ENCODE measurements at places on chromosomes 7 and 10.

DNA sequence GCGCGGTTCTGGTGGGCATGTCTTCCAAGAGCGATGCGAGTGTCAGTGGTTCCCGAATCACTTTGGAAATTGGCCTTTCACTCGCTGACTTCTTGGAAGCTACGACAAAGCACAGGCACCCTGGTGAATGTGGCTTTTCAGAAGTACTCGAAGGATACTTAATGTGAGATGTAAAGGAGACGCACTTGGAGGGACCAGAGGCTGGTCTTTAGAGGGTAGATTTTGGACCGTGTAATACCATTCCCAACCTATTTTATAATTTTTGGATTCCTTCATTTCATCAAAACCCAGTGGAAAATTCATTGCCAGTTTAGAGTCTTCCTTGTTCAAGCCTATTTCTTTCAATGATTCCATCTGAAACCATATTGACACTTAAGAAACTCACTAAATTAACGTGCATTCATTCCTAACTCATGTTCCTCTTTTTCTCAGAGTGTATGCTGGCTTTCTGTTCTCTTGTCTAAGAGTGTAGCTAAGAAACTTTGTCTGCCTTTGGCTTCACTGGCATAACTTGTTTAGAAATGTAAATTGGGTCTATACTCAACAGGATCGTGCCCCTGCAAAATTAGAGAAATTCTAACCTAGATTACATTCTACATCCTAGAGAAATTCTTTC lies 645 bp upstream of the COPG2 start:
- DNase-seq = no peak

DNA sequence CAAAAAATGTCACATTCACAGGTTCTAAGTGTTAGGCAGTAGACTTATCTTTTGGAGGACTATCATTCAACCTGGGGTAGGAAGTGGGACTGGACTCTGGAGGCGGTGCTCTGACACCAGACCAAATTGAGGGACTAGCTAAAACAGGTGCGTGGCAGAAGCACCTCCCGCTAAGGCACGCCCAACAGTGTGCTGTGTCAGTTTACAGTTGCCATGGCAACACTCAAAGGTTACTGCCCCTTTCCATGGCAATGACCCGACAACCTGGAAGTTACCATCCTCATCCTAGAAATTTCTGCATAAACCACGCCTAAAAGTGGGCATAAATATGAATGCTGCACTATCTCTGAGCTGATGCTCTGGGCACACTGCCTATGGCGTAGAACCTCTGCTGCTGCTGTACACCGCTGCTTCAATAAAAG lies 14.0 kb upstream of the BLNK start:
- no peak for DNase-seq

DNA sequence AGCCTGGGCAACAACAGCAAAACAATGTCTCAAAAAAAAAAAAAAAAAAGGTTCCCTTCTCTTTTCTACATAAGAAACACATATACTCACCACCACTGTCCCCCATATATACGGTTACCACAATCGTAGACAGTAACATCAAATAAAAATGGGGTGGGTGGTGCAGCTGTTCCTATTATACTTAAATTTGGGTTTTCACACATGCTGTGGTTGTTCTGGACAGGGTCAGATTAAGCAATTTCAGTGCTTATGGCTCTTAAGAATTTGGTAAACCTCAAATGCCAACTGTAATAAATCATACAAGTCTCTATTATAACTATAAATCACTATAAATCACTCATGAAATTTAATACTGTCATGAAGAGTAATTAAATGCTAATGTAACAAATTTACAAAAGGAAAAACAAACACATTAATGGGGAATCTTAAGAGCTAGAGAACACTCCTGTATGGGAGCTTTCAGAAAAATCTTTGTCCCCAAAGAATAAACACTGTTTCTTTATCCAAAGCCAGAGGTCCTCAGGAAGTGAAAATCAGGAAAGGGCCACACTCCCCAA lies 143.6 kb downstream of the GLI3 start:
- DNase-seq = no peak

- DNase-seq = no peak
Observed at GRCh38 chr10:86359111-86359510, 7.5 kb downstream of the GRID1 start.

DNA sequence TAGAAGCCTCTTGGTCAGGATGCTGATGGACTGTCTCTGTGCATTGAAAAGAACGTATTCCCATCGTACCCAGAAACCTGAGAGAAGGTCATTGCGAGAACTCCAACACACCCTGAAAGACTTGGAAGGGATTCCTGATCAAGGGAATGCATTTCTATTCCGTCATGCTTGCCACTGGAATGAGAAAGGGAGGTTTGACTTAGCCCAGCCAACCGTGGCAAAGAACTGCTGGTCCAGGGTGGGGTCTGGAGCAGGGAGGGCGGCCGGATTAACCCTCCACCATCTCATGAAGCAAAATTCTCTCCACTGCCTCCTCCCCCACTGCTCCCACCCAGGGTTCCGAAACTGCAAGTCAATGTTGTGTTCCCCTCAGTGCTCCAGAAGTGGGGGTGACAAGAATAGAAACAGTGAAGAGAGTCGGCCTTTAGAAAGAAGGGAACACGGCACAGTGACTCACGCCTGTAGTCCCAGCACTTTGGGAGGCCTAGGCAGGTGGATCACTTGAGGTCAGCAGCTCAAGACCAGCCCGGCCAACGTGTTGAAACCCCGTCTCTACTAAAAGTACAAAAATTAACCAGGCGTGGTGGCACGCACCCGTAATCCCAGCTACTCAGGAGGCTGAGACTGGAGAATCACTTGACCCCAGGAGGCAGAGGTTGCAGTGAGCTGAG lies 137.5 kb upstream of the MGMT start:
- DNase-seq = no peak

DNA sequence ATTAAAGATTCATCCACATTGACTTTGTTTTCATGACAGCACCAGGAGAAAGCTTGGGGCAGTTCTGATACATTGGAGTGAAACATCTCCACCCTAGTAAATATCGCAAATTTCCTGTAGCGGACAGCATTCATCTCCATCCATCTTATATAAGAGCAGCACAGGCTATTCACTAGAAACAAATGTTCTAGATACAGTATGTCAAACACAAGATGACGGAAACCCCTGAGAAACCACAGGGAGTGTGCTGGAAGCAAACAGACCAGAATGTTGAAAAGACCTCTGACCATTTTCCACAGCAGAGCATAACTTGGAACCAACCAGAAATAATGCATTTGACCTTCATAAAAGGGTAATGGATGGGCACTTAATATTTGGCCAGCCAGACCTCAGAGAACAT lies 343.9 kb downstream of the SORCS1 start:
- no peak for DNase-seq

DNA sequence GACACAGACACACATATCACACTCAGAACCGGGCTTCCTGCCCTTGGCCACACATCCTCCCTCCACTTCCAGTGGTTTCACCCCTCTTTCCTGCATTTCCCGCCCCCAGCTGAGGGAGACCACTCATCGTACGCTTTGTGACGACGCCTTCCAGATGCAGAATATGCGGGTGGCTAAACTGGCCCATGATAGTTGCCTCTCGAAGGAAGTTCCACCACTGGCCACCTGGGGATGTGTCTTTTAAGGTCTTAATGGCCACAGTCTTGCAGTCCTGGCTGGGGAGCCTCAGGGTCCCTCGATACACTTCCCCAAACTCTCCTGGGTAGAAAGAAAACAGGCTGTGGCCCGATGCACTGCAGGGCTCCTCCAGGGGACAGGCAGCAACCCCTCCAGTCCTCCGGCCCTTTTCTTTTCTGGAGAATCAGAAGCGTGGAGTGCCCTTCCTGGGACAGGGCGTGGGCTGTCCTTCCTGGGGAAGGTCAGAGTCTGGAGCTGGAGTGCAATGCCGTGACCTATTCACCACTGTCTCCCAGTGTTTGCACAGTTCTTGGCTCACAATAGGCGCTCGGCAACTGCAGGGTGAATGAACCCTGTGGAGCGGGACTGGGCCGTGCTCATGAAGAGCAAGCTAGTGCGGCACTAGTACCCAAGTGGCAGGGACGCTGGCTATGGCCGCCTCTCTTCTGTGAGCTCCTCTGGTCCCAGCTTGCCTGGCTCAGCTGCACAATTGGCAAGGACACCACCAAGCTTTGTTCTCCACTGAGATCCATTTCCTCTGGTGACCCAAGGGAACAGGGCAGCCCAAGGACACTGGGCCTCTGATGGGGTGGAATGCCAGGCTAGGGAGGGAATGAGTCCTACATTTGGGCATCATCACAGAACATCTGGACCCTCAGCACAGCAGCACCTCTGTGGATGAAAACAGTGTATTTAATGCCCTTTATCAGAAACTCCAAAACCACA lies 13.2 kb downstream of the EPHA1 start:
- DNase-seq = no peak

- no peak for DNase-seq
Observed at GRCh38 chr7:155487509-155488482, 29.9 kb downstream of the EN2 start.
